ENCODE measurements at places on chromosomes 7 and 10.
A peak's percentile ranks its signal among the peaks of the same experiment; 100 is the strongest.

GRCh38 chr10:80719935-80720334, 182.2 kb downstream of the SH2D4B start:
- DNase-seq = no peak

GRCh38 chr10:29239569-29240472, 49.0 kb upstream of the LYZL1 start:
- DNase-seq = no peak

GRCh38 chr7:71752171-71752935, 620.4 kb downstream of the GALNT17 start:
- peak; percentile 3 for DNase-seq

- no peak for DNase-seq
Observed at GRCh38 chr7:143216151-143216550, 5.7 kb upstream of the TAS2R40 start.

Measured in activated T-helper 1 cell treated with Interleukin-2 at 50 U/mL for 16 hours (primary cell).